ENCODE measurements at places on chromosomes 7 and 10. TPM values are rescaled to one million over a fixed set of nuclear protein-coding genes. Genes with fewer than 3 reads are reported as not detected.

DNA sequence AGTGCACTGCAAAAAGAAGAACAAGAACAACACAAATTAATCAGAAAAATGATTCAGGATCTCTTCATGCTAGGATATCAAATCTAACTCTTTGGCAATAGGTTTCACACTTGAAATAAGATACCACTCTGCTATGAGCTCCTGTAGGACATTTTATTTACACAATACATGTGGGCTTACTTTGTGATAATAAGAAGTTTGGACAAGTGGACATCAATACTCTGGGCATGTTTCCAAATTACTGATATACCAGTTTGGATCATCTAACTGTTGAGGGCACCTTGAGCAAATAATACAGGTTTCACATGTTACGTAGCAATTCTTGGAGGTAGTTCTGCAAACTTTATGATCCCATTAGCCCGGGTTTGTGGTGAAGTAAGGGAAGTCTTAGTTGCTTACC lies 59.8 kb downstream of the CPVL start:
- no peak for DNase-seq

GRCh38 chr7:32500922-32501341 lies 5.6 kb downstream of the AVL9 start:
- no peak for DNase-seq

GRCh38 chr7:33702514-33703054 lies 202.8 kb upstream of the BMPER start:
- no peak for DNase-seq

GRCh38 chr10:34462056-34462455 lies 353.0 kb downstream of the PARD3 start:
- no peak for DNase-seq

Gene ANKRD1
- total RNA-seq, result not detected

Gene FAM221A
- total RNA-seq, result 8.0 TPM

Gene ZNRF2
- total RNA-seq, result 28.8 TPM

Measured in naive thymus-derived CD8-positive, alpha-beta T cell (primary cell).